Pericardium fibroblast (primary cell): ENCODE measurements at places on chromosomes 1 and 21. TPM values are rescaled to one million over a fixed set of nuclear protein-coding genes. Genes with fewer than 3 reads are reported as not detected.

LRRC39 gene
- total RNA-seq = 0.17 TPM in 1 of 2 replicates, not detected in the other

TMEM201 gene
- total RNA-seq = 5.8 and 6.6 TPM in 2 replicates

ITGB3BP gene
- 19.8 and 20.1 TPM in 2 replicates for total RNA-seq

GBP1 gene
- total RNA-seq = 11.7 and 32.1 TPM in 2 replicates

RGS13 gene
- not detected in 2 replicates for total RNA-seq

ACKR1 gene
- total RNA-seq = 2.9 and 10.7 TPM in 2 replicates

DNAJC6 gene
- 0.26 and 1.6 TPM in 2 replicates for total RNA-seq
